ENCODE measurements at places on chromosomes 6 and 20.

DNA sequence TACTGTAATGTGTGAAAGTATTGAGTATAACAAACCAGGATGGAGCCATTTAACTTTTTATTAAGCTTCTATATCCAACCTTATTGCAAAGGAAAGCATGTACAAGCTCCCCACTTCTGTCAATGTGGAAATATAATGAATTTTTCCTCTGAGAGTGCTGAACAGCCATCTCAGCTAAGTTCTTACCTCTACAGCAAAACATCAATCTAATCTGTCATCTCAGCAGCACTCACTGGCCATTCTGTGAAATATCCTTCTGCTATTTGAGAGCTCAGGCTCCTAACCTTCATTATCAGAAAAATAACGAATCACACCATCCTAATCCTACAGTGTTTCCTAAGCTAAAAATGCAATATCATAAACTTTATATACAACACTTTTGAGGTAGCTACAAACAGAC lies 194.0 kb upstream of the RNF217 start:
- no peak for DNase-seq

DNA sequence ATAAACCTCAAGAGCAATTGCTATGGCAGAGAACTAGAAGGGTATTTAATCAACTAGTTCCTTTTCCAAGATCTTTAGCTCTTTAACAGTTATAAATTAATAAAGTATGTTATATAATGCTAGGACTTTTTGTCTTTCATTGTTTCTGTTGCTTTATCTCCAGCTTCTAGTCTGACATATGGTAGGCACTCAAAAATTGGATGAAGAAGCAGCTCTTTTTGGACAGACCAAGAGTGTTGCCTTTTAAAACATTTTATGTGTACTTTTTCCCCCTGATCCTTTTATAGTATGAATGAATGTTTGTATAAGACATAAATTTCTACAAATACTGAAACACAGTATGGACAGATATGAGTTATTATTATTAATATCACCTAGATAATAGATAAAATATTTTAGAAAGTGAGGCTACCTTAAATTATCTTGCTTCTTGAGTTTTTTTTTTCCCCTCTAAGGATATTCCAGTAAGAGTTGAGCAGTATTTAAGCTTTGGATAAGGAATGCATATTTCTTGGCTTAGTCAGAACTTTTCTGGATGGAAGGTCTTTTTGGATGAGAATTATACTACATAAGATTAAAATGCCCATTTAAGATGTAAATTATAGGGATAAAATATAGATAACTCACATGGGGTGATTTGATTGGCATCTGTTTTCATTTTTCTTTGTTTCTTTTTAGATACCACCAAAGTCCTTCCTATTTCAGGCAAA lies 16.6 kb downstream of the LAMA2 start:
- no peak for DNase-seq

DNA sequence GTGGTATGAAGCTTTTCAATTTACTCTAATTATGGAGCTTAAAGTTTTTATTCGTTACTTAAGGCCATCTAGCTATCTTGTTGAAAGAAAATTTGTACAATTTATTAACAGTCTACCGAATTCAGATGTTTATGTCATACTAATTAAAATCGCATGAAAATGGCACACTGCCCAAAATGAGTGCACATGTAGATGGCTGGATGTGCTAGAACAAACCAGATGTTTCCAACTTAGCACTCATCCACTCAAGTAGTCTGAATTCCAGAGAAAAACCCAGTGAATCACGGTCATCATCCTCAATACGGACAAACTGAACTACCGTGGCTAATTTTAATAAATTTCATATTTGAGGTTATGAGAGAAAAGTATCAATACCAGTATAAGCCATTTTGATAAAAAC lies 70.4 kb downstream of the COL12A1 start:
- no peak for DNase-seq

GRCh38 chr6:143449082-143449713 lies 1.3 kb downstream of the ADAT2 start:
- no peak for DNase-seq

DNA sequence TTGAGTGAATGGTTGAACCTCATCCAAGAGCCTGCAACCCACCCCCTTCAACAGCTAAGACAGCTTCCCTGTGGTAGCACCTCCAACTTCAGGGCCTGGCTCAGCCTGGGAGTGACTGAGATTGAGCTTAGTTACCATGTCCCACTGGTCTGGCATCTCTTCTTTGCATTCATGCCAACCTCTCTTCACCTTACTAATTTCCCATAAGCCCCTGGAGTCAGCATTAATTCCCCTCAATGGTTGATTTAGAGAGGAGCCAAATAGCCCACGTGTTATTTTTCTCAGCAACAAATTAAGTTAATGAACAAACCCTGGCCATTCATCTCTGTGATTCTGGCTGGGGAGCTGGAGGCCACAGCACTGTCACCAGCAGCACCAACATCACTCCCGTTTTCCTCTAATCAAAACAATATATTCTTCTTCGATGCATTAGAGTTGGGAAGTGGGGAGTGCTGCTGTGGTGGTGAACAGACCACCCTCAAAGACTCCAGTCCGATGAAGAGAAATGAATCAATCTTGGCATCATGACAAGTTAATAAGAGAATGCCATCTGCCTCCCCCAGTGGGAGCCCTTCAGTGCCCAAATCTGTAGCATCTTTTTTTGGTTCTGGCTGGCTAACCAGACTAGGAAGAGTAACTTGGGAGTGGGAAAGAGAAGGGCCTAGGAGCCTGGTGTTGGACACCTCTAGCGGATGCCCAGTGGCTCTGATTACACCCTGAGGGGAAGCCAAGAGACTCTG lies 316.9 kb upstream of the RNF24 start:
- no peak for DNase-seq

GRCh38 chr6:121205569-121205968 lies 128.7 kb downstream of the TBC1D32 start:
- no peak for DNase-seq

DNA sequence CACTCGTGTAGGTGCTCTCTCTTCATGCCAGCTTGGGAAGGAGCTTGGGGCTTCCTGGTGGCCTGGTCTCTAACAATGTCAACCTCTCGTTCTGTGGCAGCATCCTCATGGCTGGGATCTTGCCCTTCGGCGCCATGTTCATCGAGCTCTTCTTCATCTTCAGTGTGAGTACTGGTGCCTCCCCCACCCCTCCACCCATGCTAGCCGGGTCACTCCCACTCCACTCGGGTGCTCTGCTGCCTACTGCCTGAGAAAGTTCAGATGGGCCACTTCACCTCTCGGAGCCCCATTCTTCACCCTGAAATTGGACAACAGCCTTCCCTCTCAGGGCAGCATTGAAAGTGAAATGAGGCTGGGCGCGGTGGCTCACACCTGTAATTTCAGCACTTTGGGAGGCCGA lies 48.8 kb downstream of the TM9SF4 start:
- DNase-seq, result no peak

DNA sequence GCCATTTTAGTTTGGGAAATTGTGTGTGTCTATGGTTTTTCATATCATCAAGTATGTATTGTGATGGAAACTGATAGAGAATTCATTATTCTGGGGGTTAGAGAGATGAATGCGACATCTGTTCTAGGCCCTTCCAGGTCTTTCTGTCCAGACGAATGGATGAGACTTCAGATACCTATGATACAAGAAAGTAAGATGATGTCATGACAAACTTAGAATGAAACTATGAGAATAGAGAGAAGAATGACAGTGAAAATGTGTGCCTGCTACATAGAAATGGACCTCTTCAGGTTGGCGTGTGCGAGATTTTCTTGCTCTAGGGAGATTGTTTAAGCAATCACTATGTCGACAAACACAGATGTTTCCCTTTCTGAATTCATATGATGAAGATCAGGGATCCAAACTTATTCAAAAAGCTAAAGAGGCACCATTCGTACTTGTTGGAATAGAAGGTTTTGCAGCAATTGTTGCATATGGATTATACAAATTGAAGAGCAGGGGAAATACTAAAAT lies 76.1 kb downstream of the SCAND1 start:
- no peak for DNase-seq

DNA sequence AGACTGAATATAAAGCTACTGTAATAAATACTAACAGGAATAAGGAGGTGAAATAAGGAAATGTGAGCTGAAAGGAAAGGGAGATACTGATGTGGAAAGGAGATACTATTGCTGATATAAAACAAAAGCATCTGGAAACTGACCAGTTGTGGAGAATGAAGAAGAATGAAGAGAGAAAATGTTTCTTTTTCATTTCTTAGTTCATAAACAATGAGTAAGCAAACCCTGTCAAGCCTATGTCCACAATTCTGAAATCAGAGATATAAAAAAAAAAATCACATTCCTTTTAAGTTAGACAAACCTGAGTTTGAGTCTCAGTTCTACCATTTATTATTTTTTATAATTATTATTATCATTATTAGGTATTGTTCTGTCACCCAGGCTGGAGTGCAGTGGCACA lies 121.6 kb upstream of the GJE1 start:
- DNase-seq, result no peak

DNA sequence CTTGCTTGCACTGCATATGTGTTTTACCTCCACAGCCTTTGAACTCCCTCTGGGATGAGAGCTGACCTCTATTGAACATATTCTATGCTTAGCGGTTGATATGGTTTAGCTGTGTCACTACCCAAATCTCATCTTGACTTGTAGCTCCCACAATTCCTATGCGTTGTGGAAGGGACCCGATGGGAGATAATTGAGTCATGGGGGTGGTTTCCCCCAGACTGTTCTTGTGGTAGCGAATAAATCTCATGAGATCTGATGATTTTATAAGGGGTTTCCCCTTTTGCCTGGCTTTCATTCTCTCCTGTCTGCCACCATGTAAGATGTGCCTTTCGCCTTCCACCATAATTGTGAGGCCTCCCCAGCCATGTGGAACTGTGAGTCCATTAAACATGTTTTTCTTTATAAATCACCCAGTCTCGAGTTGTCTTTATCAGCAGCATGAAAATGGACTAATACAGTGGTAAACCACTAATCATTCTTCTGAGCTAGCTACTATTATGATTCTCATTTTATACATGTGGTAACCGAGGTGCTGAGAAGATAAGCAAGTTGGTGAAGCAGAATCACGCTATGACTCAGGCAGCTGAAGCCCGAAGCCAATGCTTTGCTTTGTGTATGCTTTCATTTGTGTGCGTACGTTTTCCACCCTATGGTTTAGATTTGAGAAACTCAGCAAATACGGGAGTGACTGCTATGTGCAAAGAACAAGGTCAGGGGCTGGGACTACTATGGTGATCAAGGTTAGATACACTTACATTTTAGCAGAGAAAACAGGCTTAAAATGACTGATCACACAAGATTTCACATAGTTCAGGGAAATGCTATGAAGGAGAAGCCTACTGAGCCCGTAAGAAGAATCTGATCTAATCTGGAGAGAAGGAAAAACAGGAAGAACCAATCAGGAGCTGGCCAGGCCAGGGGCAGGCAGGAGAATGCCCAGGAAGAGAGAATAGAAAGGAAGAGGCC lies 363.5 kb downstream of the ESR1 start:
- peak; percentile 29 for DNase-seq

- no peak for DNase-seq
Observed at GRCh38 chr6:133179481-133179880, 61.7 kb upstream of the EYA4 start.

- DNase-seq, result no peak
Observed at GRCh38 chr6:116449565-116449964, 11.6 kb upstream of the CALHM6 start.

DNA sequence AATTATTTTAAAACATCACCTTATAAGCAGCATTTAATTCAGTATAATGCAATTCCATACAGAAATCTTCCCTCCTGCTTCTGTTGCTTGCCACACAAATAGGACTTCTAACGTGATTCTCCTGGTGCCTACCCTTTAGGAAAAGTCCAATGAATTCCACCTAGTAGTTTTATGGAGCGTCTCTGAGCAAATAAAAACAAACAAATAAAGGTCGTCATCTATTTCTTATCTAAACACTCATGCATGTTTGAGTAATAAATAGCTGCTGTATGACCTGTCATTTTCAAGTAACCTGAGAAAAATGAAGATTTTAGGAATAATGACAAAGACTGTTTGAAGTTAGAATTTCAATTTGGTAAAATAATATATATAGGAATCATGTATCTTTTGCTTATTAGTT lies 102.7 kb downstream of the BMP5 start:
- no peak for DNase-seq

DNA sequence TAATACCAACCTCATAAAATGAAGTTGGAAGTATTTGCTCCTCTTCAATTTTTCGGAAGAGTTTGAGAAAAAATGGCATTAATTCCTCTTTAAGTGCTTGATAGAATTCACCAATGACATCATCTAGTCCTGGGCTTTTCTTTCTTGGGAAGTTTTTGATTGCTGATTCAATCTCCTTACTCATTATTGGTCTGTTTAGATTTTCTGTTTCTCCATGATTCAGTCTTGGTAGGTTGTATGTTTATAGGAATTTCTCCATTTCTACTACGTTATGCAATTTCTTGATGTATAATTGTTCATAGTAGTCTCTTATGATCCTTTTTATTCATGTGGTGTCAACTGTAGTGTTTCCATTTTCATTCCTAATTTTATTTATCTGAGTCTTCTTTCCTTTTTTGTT lies 176.9 kb upstream of the PRND start:
- DNase-seq, result no peak

- no peak for DNase-seq
Observed at GRCh38 chr20:57648878-57649616, 28.8 kb upstream of the ZBP1 start.

GRCh38 chr6:39188571-39188970 lies 40.7 kb downstream of the KCNK5 start:
- no peak for DNase-seq

- DNase-seq, result no peak
Observed at GRCh38 chr20:57051096-57051495, 215.3 kb downstream of the BMP7 start.

GRCh38 chr20:43837856-43838702 lies 76.6 kb upstream of the TOX2 start:
- DNase-seq, result no peak

DNA sequence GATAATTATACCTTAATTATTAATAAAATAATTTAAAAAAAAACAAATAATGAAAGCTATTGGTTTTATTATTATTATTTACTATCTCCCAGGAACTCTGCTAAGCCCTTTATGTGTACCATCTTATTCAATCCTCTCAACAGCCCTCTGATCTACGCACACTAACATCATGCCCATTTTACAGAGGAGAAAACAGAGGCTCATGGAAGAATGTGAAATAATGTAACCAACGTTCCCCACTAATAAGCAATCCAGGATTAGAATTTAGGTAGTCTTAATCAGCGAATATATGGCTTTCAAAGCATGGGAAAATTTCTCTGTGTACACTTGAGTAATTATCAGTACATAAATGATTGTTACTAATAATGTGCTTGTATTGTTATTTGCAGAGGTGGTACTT lies 89.0 kb downstream of the MAFB start:
- no peak for DNase-seq

GRCh38 chr6:10478187-10479040 lies 42.7 kb upstream of the GCNT2 start:
- DNase-seq, result no peak

GRCh38 chr6:122997541-122998150 lies 1.6 kb downstream of the CLVS2 start:
- no peak for DNase-seq

- DNase-seq, result no peak
Observed at GRCh38 chr6:48471326-48471725, 360.3 kb upstream of the PTCHD4 start.
